ENCODE measurements at places on chromosomes 3 and 15.

DNA sequence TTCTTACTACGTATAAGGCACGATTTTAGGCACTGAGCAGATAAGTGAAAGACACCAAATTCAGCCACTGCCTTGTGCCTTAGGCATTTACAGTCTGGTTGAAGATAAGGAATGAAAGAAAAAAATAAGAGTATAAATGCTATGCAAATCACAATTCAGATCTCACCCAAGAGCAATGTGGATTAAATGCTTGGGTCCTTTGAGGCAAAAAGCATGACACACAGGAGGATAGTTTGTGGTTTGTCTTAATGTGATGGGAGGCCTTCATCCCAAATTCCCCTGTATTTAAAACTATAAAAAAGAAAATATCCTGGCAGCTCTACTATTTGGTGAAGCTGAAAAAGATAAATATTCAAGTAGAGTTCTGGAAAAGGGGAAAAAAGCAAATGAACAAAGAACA is 79.8 kb downstream of the TGFBR2 start:
- DNase-seq: no peak

GRCh38 chr15:26091184-26091583 is 228.1 kb upstream of the ATP10A start:
- DNase-seq: no peak

DNA sequence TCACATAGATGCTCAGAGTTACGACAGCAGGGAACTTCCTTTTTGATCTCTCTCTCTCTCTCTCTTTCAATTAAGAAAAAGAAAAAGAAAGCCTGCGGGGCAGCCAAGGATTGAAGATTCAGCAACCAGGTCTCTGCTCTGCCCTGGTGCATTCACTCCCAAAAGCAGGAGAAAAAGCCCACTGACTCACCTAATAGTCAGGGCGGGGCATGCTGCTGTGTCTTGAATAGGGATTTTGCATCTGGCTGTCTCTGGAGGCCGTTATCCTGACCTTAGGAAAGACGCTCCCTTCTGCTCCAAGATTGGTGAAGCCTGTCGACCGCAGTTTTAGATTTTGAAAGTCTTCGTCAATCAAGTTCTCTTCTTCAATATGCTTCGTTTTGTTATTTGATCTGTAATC is 20.8 kb upstream of the ITGB5 start:
- no peak for DNase-seq

- DNase-seq: no peak
Measured at GRCh38 chr3:135844386-135844785, 121.1 kb upstream of the PPP2R3A start.

DNA sequence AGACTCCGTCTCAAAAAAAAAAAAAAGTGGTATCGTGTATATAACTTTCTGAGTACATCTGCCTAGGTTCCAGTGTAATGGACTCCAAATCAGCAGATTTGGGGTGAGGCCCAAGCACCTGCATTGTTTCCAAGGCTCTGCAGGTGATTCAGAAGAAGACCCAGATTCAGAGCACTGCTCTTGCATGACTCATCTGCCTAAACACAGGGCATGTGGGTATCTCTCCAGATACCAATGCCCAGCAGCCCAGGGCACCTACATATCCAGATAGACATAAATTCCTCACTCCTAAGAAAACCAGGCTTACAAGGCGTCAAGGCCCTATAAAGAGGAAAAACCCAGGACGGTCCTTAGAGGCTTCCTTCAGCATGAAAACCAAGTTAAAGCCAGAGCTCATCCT is 24.3 kb downstream of the NDUFAF1 start:
- no peak for DNase-seq

DNA sequence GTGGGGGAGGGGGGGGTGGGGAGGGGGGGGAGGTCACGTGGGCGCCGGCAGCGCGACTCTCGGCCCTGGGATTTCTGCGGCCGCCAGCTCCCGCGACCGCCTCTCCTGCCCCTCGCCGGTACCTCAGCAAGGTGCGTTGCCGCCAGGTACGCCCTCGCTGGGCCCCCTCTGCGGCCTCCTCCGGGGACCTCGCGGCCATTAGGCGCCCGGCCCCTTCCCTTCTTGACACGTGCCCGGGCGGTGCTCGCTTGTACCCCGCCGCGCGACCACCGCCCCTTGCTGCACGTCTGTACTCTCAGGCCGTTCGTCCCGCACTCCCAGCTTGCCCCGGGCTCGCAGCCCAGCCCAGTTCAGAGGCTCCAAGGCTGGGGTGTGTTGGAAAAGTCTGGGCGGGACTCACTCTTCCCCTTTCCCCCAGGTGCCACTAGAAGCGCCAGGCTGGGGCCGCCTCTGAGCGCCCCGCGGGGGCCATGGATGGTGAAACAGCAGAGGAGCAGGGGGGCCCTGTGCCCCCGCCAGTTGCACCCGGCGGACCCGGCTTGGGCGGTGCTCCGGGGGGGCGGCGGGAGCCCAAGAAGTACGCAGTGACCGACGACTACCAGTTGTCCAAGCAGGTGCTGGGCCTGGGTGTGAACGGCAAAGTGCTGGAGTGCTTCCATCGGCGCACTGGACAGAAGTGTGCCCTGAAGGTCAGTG is at the start of gene MAPKAPK3:
Gene MAPKAPK3 (plus strand): TSS at position 56 of the 696 bp plus-strand sequence. CDS start 415 bp downstream, at position 471.
- DNase-seq: no peak

- no peak for DNase-seq
Measured at GRCh38 chr15:66778314-66778665, 76.3 kb downstream of the SMAD6 start.

- DNase-seq: no peak
Measured at GRCh38 chr3:9175421-9175820, 74.0 kb downstream of the SRGAP3 start.

GRCh38 chr3:10170915-10171478 is 6.3 kb downstream of the IRAK2 start:
- DNase-seq: no peak

DNA sequence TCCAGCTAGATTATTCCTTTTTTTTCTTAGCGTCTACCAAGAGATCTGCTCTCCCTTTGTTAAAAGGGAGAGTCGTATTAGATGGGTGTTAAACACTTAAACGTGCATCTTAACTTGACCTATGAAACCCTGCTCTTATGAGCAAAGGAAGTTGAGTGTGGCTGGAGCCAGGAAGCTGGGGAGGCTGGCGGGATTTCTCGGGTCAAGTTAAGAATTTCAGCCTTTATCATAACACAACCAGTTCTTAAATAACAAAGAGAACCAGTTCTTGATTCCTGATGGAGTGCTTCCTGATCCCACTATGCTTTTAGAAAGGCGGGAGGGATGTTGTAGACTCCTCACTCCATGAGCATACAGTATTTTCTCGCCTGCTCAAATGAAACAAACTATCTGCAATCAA is 215.1 kb downstream of the ITPR1 start:
- no peak for DNase-seq

Measured in glomerular endothelial cell (primary cell).